ENCODE measurements at places on chromosomes 13 and 19.

GRCh38 chr13:105202354-105202753, 1333.1 kb downstream of the EFNB2 start:
- no peak for DNase-seq

GRCh38 chr13:93224535-93224934, 2.1 kb upstream of the GPC6 start:
- no peak for DNase-seq

DNA sequence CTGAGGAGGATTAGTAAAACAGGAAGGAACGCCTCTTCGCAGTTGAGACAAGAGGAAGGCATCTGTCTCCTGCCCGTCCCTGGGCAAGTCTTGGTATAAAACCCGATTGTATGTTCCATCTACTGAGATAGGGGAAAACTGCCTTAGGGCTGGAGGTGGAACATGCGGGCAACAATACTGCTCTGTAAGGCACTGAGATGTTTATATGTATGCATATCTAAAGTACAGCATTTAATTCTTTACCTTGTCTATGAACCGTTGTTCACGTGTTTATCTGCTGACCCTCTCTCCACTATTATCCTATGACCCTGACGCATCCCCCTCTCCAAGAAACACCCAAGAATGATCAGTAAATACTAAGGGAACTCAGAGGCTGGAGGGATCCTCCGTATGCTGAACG, 722 bp upstream of the TIMM50 start:
- no peak for DNase-seq

DNA sequence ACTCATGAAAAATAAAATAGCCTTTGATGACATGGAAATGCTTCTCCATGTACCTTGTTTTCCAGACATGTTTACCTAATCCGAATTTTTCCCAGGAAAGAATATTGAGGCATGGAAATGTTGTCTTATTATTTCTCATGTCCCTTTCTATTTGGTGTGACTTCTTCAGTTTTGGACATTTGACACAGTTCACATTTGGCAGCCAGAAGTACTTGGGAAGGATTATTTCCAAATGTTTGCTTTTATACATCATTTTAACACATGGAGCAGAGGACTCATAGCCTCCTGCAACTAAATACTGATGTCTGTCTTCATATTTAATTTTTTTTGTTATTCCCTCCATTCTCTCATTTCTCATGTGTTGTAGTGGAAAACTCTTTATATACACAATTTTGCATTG, 94.3 kb downstream of the POSTN start:
- no peak for DNase-seq

GRCh38 chr19:44814517-44814916, 5.6 kb downstream of the BCAM start:
- no peak for DNase-seq

DNA sequence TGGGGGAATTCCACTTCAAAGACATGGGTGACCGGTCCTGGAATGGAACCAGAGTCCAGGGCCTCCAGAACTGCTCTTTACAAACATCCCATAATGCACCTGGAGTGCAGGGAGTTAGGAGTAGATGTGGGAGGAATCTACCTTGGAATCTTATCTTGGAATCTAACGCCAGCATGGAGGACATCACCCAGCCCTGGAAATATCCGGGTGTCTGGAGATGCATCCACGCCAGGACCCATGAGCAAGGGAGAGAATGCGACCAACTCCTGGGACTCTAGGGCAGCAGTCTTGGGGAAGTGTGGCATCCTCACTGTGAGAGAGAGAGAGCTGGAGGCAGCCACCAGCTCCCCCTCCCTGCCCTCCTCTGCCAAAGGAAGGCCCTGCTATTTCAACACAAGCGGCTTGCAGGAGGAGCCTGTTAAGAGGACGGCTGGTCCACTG, 211.8 kb downstream of the UQCRFS1 start:
- DNase-seq = no peak

GRCh38 chr13:92362717-92363116, 863.9 kb upstream of the GPC6 start:
- DNase-seq = no peak

DNA sequence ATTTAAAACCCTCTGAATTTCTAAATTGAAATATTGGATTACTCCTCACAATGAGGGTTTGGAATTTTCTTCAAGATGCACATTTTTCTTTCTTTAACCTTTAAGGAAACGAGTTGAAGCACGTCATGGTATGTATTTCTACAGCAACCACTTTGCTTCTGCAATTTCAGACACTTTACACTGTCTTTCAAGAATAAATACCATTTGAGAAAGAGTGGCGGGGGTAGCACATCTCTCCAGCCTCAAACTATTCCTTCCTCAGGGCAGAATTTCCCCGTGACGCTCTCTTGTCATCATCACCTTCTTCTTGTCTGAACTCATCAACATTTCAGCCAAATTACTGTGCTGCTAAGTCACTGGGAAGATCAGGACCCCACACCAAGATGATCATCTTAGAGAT, 1073.4 kb downstream of the EFNB2 start:
- DNase-seq = no peak

DNA sequence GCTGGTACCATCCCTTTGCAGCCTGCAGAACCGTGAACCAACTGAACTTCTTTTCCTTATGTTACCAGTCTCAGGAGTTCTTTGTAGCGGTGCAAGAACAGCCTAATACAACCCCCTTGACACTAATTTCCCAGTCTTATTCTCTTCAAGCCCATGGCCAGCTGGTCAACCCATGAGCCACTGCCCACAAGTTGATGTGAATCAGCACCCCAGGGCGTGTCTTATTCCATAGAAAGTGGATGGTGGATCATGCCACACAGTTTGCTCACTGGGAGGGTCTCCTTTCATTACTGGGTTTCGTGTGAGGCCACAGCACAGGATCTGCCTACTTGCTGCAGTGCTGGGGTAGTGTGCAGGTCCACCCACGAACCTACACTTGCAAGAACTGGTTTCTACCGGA, 27.0 kb downstream of the TEX29 start:
- no peak for DNase-seq
